GM13976 (cell line): ENCODE measurements at places on chromosomes 3 and 15.
A peak's percentile ranks its signal among the peaks of the same experiment; 100 is the strongest.

DNA sequence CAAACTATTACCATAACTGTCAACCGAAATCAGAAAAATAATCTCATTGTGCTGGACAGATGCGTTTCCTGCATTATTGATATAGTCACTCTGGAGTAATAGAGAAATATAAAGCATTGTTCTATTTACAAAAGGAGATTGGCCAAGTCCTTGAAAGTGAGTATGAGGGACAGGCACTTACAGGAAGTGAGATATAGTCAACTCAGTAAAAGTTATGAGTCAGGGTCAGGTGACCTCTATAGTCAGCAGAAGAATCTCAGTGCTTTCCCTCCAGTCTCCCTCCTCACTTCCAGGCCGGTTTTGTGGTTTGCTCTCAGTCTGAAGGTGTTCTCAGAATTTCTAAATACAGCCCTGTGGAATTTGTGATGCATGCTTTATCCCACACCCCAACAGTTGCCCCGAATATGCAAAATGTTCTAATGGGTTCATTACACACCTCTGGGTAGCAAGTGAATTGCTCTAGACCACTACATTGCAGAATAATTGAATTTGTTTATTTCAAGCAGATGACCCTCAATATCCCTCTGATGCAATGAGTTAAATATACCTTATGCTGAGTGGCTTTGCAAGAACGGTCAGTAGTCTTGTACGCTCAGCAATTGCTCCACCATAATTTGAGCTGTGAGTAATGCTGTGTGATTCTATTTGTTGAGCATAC lies 787.7 kb downstream of the MCTP2 start:
- no peak for DNase-seq

DNA sequence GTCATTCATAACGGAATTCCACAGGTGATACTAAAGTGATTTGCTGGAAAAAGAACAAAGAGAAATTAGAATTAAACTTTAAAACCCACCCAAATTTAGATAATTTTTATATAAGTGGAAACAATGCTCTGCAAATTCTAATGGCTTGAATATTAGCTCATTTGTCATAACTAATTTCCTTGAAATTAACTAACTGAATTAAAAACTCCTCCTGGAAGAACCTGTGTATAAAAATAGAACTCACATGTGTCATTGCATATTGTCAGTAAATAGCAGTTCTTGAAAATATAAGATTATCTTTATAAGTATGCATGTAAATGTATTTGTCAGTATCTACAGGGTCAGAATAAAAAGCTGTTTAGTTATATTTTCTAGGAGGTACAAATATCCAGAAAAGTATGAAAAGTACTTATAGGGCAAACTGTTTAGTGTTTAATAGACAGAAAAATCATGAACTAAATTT lies 16.3 kb downstream of the ZIC1 start:
- DNase-seq, result no peak

DNA sequence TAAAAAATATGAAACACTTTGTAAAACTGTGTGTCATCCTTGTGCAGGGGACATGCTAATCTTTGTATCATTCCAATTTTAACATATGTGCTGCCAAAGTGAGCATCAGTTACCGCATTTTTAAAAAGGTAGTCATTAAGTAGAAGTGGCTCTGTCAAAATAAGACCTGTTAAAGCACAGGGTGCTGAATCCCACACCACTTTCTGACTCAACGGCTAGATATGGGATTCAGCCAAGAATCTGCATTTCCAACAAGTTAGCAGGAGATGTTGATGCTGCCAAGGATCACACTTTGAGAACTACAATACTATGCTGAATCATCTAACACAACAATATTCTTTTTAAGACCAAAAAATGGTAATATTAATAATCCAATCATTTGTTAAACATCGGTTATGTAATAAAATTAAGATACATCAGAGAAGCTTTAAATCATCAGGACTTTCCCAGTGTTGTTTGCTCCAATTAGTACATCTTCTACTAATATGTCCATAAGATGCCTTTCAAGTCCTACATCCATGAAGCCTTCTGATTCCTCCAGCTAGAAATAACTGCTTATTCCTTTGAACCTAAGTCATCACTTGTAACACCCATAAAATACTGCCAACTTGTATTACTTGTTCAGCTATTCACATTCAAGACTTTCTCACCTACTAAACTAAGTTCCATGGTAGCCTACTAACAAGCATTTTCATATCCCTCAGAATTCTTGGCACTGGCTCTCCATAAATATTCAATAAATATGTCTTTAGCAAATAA lies 71.1 kb downstream of the TBL1XR1 start:
- no peak for DNase-seq

- DNase-seq, result no peak
Observed at GRCh38 chr3:112512320-112512719, 13.0 kb upstream of the BTLA start.

GRCh38 chr3:112514527-112515128 lies 15.4 kb upstream of the BTLA start:
- peak; percentile 37 for DNase-seq

DNA sequence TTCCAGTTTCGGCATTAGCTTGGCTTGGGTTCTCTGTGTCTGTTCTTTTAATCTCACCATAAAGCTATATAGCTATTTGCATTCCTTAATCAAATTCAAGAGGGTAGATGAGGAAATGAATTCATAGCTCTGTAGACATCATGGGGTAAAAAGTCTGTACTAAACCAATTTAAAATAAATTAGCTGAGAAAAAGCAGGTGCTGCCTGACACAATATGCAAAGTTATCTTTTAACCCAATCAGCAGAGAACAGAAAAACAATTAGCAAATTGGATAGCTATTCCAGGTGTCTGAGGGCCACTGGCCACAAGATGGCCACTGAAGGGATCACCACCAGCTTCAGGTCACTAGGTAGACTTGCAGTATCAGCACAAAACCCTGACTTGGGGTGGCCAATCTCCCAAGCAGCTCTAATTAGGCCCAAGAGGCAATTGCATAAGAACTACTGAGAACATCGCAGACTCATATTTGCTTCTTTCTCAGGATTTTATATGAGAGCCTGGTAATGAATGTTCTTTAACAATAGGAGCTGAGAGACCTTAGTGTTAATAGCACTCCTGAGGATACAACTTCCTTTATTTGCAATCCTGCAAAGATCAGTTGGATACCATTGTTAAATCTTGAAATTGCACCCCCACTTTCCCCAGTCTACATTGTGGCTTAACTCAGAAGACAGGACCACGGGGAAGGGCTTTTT lies 494.3 kb downstream of the PDCD6IP start:
- DNase-seq, result no peak

DNA sequence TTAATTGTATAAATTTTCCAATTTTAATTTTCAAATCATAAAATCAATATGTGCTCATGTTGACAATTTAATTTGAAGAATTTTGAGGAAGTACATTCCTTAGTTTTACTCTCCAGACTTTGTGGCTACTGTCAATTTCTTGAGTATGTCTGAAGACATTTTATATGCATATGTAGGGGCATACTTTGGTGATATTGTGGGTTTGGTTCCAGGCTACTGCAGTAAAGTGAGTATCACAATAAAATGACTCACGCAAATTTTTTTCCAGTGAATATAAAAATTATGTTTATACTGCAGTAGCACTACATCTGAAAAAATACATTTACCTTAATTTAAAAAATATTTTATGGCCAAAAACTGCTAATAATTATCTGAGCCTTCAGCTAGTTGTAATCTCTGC lies 123.2 kb upstream of the PLCL2 start:
- no peak for DNase-seq

- DNase-seq, result peak; percentile 11
Observed at GRCh38 chr3:59262076-59262498, 212.3 kb upstream of the CFAP20DC start.

DNA sequence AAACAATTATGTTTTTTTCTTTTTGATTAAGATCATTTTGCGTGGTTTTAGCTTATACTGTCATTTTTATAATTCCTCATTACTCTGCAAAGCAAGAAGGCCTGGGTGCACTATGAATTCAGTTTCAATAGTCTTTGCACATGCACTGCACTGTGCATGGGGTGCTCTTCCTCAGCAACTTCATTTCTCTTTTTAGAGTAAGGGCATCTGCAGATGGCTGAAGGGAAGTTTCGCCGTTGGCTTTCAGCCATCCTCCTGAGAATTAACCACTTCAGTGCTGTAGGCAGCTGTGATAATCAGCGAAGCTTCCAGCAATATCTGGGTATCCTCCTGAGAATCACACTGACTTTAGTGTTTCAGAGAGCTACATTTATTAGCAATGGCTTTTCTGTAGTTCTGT lies 284.8 kb downstream of the GBE1 start:
- DNase-seq, result no peak

- DNase-seq, result no peak
Observed at GRCh38 chr3:169041677-169042171, 621.8 kb downstream of the MECOM start.

- peak; percentile 86 for DNase-seq
Observed at GRCh38 chr15:78108300-78109084, 16.1 kb downstream of the SH2D7 start.

DNA sequence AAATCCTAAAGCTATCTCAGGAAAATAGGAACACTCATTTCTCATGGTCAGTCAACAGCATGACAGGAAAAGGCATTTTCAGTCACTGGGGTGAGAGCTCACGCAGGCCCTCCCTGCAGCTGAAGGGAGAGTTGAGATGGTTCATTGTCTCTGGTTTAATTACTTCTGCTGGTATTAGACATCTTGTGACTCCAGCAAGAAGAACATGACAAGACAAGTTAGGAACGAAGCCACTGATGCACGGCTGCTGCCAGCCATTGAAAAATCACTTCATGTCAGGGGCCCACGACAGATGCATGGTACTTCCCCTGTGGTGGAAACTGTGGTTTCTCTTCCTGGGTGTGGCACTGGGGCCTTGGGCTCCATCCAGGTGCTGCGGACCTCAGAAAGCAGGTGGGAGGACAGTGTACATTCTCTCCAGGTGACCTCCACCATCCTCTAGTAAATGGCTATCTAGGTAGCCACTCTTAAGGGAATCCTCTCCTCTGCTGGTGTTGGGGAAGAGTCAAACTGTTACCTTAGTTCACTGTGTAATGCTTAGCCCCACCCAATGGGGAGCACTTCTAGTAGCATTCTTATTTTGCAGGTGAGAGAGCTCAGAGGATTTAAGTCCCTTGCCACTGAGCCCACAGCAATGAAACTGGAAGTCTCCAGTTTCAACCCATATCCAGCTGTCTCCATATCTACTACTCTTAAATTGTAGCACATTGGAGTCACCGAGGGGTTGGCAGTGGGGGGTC lies 274.2 kb downstream of the LRTM1 start:
- no peak for DNase-seq

- no peak for DNase-seq
Observed at GRCh38 chr3:78077178-78077577, 1037.3 kb downstream of the ROBO2 start.

GRCh38 chr3:71640331-71640983 lies 56.9 kb upstream of the FOXP1 start:
- DNase-seq, result no peak

GRCh38 chr3:129611812-129612533 lies 5.5 kb upstream of the PLXND1 start:
- no peak for DNase-seq

- DNase-seq, result no peak
Observed at GRCh38 chr15:38921471-38921870, 356.9 kb upstream of the RASGRP1 start.

GRCh38 chr3:11903047-11903446 lies 56.4 kb upstream of the TAMM41 start:
- DNase-seq, result no peak

- DNase-seq, result no peak
Observed at GRCh38 chr3:53524566-53524965, 30.2 kb downstream of the CACNA1D start.

GRCh38 chr3:104520228-104520655 lies 846.5 kb upstream of the ALCAM start:
- DNase-seq, result no peak

DNA sequence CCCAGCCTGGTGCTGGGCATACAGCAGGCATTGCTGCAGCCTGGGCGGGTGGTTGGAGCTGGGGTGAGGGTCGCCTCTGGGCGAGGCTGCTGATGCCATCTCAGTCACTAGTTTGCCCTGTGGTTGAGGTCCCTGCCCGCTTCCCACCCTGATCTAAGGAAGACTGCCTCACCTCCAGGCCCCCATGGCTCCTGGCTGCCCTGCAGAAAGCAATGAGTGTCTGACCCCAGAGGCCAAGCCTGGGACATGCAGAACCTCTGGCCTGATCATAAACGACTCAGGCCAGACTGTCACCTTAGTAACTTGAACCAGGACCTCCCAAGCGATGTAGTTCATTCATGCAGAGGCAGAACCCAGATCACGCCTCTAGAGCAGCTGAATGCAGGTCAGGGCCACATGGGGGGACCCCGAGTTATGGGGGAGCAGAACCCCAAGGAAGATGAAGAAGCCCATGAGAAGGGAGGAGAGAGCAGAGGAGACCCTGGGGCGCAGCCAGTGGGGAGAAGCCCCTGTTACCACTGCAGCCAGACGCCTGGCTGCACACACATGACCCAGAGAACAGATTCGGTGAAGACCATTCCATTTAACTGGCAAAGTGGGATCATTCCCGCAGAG lies 213.9 kb downstream of the TBC1D2B start:
- no peak for DNase-seq

GRCh38 chr15:45635191-45635638 lies 386 bp downstream of the SQOR start:
- DNase-seq, result no peak

DNA sequence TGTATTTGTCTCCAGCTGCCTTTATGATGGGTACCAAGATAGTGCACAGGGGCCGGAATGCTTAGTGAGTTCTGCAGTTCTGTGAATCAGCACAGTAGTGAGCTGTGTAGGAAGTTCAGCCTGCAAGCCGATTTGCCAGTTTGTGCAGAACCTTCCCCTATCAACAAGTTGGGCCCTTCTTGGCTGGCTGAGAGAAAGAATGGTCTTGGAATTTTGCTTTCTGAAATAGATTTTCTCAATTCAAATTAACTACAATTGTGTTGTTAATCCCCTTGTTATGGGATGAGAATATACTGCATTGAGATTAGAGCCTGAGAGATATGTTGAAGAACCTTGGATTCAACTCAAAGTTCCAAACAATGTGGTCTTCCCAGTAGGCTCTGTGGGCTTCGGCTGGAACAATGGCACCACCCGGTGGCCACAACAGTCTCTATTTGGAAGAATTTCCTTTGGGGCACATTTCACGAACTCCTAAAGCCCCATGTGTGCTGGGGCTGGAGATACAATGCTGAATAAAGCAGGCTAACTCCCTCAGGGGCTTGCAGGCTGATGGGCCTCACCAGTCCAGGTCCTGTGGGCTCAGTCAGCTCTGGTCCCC lies 59.1 kb downstream of the TRIM42 start:
- peak; percentile 26 for DNase-seq

- no peak for DNase-seq
Observed at GRCh38 chr3:45758871-45759270, 37.5 kb downstream of the SLC6A20 start.
